ENCODE measurements at places on chromosomes 5 and 9. TPM values are rescaled to one million over a fixed set of nuclear protein-coding genes. Genes with fewer than 3 reads are reported as not detected.

Gene SLC34A1
- 0.43 TPM for total RNA-seq

Gene TUBB4B
- 246 TPM for total RNA-seq

Gene PKD2L2
- total RNA-seq: not detected

Gene NDFIP1
- total RNA-seq: 83.4 TPM
